NCI-H1930 (cell line): ENCODE measurements at places on chromosomes 3 and 15.

DNA sequence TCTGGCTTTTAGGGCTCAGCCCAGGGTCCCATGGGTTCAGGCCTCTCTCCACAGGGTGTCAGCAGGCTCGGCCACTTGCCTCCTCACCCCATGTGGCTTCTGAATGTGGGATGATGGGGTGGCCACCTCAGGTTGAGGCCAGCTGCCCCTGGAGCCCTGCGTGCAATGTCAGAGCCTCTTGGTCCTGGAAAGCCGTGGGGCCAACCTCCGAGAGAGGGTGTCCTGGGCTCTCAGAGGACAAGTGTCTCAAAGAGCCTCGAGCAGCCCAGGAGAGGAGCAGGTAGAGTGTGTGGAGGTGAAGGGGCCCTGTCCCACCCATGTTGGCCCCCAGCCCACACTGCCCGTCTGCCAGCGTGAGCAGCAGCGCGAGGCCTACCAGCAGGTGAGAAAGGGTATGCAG, 86.0 kb downstream of the PLXNA1 start:
- no peak for DNase-seq

- peak; percentile 34 for DNase-seq
Observed at GRCh38 chr3:181690769-181691168, 21.0 kb upstream of the SOX2 start.

DNA sequence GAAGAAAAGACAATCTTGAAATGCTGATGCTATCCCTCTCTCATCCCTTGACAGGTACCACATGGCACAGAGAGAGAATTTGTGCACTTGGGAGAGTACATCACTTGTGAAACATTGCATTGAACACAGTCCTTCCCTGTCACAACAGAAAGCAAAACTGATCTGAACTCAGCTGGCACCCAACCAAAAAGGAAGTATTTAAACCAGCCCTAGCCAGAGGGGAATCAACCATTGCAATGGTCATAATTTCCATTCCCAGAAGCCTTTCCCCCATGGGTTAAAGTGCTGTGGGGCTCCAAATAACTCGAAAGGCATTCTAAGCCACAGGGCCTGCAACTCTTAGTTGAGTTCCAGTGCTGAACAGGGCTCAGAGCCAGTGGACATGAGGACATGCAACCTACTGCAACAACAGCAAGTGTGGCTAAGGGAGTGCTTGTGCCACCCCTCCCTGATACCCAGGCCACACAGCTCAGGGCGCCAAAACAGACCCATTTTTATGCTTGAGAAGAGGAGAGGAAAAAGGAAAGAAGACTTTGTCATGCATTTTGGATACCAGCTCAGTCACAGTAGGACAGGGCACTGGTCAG, 530.8 kb upstream of the BCHE start:
- no peak for DNase-seq

DNA sequence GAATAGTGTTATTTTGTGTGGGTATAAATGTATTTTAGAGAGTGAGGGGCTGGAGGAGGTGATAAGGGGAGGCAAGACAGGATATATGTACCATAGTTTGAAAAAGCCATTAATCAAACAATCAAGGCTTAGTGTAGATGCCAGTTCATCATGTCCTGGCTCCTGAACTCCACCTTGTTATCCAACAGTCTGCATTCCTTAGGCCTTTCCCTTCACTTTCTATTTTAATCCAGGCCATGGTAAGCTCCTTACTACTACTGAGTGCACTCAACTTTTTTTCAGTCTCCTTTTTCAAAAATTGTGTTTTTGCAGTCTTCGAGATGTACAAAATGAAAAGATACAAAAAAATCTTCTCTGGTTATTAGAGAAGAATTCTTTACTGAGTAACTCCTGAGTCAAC, 700.5 kb upstream of the NAALADL2 start:
- DNase-seq = no peak
